NCI-H1417 treated with DMSO at 0.1 percent for 48 hours (cell line): ENCODE measurements at places on chromosomes 12 and 14.

- peak; percentile 37 for DNase-seq
Measured at GRCh38 chr12:55142669-55143565, 16.7 kb downstream of the OR9K2 start.

- no peak for DNase-seq
Measured at GRCh38 chr12:100208834-100209233, 8.2 kb downstream of the ACTR6 start.

- peak; percentile 41 for DNase-seq
Measured at GRCh38 chr12:52081263-52081733, 1.8 kb downstream of the SMIM41 start.

DNA sequence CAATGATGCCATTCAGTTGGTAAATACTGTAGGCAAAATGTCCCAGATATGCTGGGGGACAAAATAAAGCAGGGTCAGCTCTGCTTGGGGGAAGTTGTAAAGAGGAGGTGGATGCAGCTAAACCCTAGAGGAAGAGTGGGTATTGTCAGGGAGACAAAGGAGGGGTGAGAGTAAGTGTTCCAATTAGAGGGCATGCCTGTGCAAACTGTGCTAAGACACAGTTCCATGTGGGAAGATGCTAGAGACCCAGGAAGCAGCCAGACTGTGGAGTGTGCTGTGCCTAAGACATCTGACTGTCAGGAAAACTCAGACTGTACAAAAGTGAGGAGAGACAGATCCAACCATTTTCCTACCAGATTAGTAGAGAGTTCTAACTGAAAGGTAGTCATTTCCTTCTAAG is 474.3 kb downstream of the ATP23 start:
- DNase-seq = no peak

DNA sequence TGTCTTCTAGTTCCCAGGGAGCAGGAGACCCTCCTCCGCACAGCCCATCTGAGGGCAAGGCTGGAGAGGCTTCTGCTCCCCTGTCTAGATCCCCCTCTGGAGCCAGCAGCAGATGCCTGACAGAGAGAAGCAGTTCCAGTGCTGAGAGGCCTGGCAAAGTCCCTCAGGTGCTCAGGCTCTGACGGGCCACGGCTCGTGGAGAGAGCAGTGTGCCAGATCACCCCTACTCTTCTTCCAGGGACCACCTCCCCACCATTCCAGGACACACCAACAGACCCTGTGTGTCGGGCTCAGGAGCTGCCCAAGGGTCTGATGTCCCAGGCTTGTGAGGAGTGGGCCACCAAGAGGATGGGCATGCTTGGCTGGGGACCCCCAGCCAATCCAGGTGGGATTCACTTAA is 22.5 kb upstream of the C14orf180 start:
- DNase-seq = no peak

- DNase-seq = no peak
Measured at GRCh38 chr12:20305470-20305869, 62.9 kb upstream of the PDE3A start.

GRCh38 chr14:76984787-76985375 is 43.6 kb downstream of the IRF2BPL start:
- DNase-seq = no peak

DNA sequence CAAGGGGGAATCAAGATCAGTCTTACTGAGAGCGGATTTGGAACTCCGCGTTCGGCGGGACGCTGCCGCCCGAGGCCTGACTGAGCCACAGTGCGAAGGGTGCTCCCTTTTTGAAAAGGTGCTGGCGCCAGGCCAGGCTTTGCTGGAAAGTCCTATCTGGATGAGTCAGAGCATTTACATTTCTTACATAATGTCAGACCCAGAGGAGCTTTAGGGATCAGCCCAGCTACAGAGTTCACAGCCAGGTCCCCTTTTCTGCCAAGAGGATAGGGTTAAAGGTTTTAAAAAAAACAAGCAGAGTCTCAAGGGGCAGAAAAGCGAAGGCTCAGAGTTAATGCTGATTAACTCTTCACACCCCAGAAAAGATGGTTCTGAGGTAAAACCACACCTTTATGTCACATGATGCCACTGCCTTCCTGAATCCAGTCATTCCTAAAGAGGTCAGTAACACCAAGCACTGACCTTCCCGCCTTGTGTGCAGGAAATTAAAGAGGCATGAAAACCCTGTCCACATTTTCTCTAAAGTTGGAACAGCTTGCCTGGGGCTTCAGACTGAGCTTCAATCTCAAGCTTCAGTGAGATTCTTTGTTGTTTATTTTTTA is 11.7 kb upstream of the FBXL14 start:
- no peak for DNase-seq

- DNase-seq = no peak
Measured at GRCh38 chr12:120579179-120579578, 2.0 kb downstream of the POP5 start.

- no peak for DNase-seq
Measured at GRCh38 chr12:57626111-57626920, 6.7 kb downstream of the B4GALNT1 start.

- DNase-seq = no peak
Measured at GRCh38 chr14:69708586-69709560, 58.1 kb upstream of the SRSF5 start.

GRCh38 chr12:20445687-20446086 is 77.3 kb downstream of the PDE3A start:
- no peak for DNase-seq

- no peak for DNase-seq
Measured at GRCh38 chr14:44981198-44981597, 19.2 kb downstream of the TOGARAM1 start.

DNA sequence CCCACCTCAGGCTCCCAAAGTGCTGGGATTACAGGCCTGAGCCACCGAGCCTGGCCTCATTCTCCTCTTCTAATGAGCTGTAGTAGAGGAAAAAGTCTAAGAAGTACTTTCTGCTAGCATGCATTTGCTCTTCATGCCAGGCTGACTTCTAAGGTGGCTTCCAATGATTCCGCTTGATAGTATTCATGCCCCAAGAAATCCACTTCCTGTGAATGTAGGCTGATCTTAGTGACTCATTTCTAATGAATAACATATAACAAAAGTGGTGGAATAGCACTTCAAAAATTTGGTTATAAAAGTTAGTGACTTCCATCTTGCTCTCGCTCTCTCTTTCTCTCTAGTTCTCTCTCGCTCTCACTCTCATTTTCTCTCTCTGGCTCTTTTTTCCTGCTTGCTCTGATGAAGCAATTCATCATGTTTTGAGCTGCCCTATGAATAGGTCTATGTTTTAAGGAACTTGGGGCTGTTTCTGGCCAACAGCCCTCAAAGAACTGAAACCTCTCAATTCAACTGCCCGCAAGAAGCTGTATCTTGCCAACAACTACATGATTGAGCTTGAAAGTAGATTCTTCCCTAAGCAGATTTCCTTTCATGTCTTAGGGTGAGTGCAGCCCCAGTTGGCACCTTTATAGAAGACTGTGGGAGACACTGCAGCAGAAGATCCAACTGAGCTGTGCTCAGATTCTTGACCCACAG is 282.9 kb downstream of the RMST start:
- no peak for DNase-seq

DNA sequence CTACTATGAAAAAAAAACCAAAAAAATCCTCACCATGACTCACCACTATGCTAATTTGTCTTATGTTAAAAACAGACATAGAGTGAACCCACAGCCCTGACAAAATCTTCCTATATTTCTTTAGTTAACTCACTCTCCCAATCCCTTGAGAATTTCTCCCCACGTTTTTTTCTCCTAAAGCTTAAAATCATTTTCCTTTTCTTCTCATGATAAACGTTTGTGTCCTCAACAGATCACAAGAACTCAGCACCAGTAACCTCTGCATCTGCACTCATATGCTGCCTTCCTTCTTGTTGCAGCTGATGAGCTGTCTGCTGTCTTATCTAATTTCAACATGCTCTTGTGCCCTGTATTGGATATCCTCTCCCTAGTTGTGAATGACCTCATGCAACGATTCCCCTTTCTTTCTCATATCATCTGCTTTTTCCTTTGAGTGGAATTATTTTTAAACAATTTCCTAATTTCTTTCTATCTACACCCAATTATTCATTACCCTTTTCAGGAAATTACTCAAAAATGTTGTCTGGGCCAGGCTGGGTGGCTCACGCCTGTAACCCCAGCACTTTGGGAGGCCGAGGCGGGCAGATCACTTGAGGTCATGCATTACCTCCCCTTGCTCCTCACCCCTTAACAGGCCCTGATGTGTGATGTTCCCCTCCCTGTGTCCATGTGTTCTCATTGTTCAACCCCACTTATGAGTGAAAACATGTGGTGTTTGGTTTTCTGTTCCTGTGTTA is 427.5 kb upstream of the MGAT4C start:
- DNase-seq = no peak

DNA sequence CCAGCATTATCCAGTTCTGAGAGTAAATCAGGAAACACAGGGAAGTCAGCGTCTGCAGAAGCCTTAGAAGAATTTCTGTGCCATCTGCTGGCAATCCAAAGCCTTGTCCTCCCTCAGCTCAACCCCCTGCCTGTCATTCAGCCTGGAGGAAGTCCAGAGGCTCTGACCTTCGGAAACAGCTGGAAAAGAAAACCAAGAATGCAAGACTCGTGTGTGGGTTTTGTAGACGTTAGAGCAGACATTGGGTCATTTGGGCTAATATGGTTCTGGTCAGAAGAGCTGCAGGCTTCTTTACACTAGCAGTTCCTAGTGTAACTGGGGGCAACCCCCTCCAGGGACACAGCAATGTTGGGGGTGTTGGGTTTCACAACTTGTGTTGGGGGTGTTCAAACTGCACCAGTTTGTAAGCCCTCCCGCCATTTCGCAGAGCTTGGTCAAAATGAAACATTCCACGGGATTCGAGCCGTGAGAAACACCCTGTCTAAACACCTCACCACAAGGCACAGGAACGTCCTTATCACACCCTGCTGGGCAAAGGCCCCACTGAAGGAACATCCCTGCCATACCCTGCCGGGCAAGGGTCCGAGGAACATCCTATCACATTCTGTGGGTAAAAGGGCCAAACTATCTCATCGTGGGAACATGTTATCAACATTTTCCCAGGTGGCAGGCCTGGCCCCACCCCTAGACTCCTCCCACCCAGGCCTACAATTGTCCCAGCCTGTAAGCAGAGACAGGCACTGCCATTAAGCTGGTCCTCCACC is 21.0 kb upstream of the SERPINA4 start:
- no peak for DNase-seq

DNA sequence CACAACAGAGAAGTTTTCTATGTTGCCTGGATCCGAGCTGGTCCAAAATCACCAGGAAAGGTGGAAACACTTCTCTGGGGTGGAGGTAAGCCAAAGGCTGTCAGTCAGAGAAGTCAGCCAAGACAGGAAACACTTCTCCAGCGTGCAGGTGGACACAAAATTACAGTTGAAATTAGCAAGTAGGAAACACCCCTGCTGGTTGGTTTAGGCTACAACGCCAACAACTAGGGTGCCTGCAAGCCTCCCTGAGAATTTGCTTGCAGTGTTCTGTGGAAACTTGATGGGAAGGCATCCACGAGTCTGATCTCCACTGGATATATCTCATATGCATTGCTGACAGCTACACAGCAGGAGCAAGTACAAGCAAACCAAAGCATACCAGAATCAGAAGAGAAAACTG is 600.5 kb downstream of the RERGL start:
- no peak for DNase-seq

DNA sequence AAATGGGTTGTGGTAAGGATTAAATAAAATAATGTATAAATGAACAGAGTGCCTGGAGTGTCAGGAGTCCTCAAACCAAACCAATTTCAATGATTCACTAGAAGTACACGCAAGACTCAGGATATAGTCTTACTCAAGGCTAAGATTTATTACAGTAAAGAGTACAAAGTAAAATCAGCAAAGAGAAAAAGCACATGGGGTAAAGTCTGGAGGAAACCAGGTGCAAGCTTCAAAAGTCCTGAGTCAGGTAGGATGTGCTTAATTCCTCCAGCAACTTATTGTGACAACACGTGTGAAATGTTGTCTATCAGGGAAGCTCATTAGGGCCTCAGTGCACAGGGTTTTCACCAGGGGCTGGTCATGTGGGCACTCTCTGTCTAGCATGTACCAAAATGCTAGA is 105.8 kb upstream of the NAP1L1 start:
- DNase-seq = no peak

DNA sequence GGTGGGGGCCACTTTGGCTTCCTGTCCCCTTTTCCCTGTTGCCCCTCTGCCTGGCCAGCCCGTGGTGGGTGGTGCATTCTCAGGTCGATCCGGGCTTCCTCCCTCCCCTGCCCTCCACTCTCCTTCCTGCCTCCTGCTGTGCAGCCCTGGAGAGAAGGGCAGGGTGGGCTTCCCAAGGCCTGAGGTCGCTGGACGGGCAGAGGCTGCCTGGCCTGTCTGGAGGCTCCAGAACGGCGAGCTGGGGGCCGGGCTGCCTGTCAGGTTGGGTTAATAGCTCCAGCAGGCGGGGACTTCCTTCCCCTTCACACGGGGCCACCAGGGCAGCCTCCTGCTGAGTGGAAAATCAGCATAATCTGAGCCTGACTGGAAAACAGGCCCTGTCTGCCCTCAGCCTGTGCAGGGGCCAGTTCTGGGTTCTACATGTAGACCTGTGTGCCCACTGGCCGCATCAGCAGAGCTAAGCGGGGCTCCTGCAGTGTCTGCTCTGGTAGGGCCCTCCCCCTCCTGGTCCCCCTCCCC is 11.3 kb downstream of the KIF26A start:
- no peak for DNase-seq

DNA sequence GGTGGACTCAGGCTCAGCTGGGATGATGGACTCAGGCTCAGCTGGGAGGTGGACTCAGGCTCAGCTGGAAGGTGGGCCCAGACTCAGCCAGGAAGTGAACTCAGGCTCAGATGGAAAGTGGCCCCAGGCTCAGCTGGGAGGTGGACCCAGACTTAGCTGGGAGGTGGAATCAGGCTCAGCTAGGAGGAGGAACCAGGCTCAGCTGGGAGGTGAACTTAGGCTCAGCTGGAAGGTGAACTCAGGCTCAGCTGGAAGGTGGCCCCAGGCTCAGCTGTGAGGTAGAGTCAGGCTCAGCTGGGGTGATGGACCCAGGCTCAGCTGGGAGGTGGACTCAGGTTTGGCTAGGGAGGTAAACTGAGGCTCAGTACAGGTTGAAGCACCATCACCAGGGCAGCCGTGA is 21.8 kb upstream of the C14orf180 start:
- DNase-seq = no peak

GRCh38 chr12:120254809-120255208 is 10.7 kb downstream of the PXN start:
- no peak for DNase-seq

DNA sequence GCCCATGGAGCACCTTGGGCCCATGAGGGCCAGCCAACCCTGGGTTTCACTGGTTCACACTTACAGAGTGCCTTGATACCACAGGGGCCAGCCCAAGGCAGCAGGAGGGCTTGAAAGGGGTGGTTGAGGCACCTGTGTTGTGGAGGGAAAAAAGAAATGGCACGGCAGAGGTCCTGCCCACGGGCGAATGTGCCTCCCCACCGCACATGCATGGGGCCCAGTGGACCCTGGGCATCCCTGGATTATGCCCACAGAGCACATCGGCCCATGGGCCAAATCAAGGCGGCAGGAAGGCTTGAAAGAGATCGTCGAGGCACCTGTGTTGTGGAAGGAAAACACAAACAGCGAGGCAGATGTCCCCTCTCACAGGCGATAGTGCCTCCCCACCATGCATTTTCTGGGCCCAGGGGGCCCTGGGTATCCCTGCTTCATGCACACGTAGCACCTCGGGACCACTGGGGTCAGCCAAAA is 378.1 kb downstream of the ALG10 start:
- no peak for DNase-seq
